H9 (cell line): ENCODE measurements at places on chromosomes 6 and 20.
A peak's percentile ranks its signal among the peaks of the same experiment; 100 is the strongest.

- H3K4me3 ChIP-seq = no peak overlapping the region
- no peaks in the 10 kb centered on the region for H3K36me3 ChIP-seq
- H3K27me3 ChIP-seq = no peaks in the 10 kb centered on the region
Observed at GRCh38 chr6:117555262-117555849, 47.0 kb downstream of the GOPC start.

DNA sequence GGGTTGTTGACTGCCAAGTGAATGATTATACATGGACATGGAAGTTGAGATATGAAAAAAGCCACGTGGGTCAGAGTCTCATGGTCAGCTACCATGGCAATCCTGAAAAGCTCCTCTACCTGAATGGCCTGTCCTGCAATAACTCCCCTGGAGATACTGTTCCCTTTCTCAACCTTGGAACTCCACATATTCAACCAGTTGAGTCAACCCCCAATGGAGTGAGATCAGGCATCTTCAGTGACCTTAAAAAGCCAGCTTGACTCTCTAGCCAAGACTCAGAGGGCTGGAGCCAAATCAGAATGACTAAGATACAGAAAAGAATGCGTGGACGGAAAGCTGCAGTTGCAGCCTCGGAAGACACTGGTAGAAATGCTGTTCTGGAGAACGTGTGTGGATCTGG lies 341.3 kb downstream of the FOXA2 start:
- H3K27me3 ChIP-seq = no peaks in the 10 kb centered on the region
- no peak overlapping the region for H3K4me3 ChIP-seq
- DNase-seq = no peak

GRCh38 chr6:31878726-31879125 lies at the start of gene SLC44A4:
Gene SLC44A4 (minus strand): TSS chr6:31878997. CDS start chr6:31878980, 17 bp downstream.
- H3K36me3 ChIP-seq = peaks cover 30% of the 10 kb centered on the region; the same call in 2 of the 3 replicates
- DNase-seq = peak; percentile 71

GRCh38 chr6:5599127-5599526 lies 337.8 kb downstream of the FARS2 start:
- no peaks in the 10 kb centered on the region for H3K36me3 ChIP-seq
- H3K27me3 ChIP-seq = no peaks in the 10 kb centered on the region
- H3K27ac ChIP-seq = no peak overlapping the region
- no peaks in the 10 kb centered on the region for H3K4me1 ChIP-seq
- DNase-seq = no peak

DNA sequence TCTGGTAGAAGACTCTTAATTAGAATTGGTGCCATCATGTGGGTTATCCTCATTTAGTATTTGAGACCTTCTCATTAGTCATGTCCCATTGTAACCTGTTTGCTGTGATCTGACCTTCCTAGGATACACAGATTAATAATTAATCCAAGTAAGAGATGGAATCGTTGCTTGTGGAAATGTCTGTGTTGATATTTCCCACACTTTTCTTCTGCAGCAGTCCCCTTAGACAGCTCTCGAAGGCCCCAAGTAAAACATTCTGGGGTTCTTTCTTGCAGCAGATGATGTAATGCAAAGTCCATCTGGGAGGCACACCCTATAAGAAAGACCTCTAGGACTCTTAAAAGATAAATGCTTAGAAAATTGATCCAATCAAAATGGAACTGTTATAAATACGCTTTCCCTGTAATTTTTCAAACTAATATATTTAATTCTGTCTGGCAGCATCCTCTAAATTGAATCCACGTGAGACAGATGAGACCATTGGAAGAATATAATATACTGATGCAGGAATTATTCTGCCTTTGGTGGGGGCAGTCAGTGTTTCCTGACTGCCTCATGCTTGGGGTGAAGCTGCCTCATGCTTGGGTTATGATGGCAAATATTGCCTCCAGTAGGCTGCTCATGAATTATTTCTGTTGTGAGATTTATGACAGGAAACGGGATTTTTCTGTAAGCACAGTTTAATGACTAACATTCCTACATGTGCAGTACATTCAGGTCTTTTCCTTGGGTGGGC lies 54.5 kb upstream of the ARMC2 start:
- peaks cover 5% of the 10 kb centered on the region; the same call in 1 of the 2 replicates for H3K36me3 ChIP-seq
- DNase-seq = no peak
- no peak overlapping the region for H3K4me3 ChIP-seq
- H3K27me3 ChIP-seq = no peaks in the 10 kb centered on the region
- no peak overlapping the region for H3K27ac ChIP-seq
- no peaks in the 10 kb centered on the region for H3K4me1 ChIP-seq

DNA sequence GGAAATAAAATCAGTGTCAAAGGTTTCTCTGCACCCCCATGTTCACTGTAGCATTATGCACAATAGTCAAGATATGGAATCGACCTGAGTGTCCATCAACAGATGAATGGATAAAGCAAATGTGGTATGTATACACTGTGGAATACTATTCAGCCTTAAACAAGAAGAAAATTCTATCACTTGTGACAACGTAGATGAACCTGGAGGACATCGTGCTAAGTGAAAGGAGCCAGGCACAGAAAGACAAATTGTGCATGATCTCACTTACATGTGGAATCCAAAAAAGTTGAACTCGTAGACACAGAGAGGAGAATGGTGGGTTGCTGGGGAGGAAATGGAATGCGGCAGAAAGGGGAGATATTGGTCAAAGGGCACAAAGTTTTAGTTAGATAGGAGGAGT lies 136.3 kb upstream of the ESR1 start:
- DNase-seq = no peak
- peaks cover 2% of the 10 kb centered on the region; the same call in 2 of the 3 replicates for H3K36me3 ChIP-seq
- H3K27me3 ChIP-seq = no peaks in the 10 kb centered on the region
- H3K27ac ChIP-seq = no peak overlapping the region
- no peak overlapping the region for H3K4me3 ChIP-seq

- no peaks in the 10 kb centered on the region for H3K27me3 ChIP-seq
- H3K4me3 ChIP-seq = no peak overlapping the region
- no peaks in the 10 kb centered on the region; the same call in 2 of the 3 replicates for H3K36me3 ChIP-seq
- H3K4me1 ChIP-seq = no peaks in the 10 kb centered on the region; the same call in 1 of the 2 replicates
- no peak overlapping the region for H3K27ac ChIP-seq
Observed at GRCh38 chr20:19073584-19074218, 138.7 kb upstream of the SLC24A3 start.

DNA sequence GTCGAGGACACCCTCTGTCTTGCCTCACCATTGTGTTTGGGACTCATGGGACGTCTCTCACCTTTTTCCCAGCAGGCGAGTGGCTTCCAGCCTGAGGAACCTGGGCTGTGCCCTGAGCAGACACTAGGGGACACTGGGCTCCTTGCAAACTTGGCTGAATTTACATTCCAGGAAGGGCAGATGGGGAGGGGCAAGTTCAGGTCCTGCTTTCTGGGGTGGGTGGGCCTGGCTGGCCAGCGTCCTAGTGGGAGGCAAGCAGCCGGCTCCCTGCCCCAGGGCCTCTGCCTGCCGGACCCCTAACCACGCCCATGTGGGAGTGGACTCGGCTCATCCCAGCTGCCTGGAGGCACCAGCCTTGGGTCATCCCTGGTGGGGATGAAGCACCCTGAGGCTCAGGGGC lies 48.2 kb upstream of the MLN start:
- DNase-seq = peak; percentile 94
- H3K27ac ChIP-seq = no peak overlapping the region
- no peaks in the 10 kb centered on the region for H3K4me1 ChIP-seq
- H3K4me3 ChIP-seq = no peak overlapping the region
- no peaks in the 10 kb centered on the region for H3K27me3 ChIP-seq

GRCh38 chr20:44810391-44811149 lies at the start of gene RIMS4:
Gene RIMS4 (minus strand): TSS chr20:44810546. CDS start chr20:44810271, 275 bp downstream.
- no peak within 1 kb of the TSS for H3K27ac ChIP-seq
- H3K4me1 ChIP-seq = no peaks in the 10 kb centered on the region; the same call in 1 of the 2 replicates
- H3K4me3 ChIP-seq = peak within 1 kb of the TSS; percentile 88
- H3K36me3 ChIP-seq = no peaks in the 10 kb centered on the region; the same call in 2 of the 3 replicates
- DNase-seq = peak; percentile 41
- peaks cover 19% of the 10 kb centered on the region for H3K27me3 ChIP-seq

DNA sequence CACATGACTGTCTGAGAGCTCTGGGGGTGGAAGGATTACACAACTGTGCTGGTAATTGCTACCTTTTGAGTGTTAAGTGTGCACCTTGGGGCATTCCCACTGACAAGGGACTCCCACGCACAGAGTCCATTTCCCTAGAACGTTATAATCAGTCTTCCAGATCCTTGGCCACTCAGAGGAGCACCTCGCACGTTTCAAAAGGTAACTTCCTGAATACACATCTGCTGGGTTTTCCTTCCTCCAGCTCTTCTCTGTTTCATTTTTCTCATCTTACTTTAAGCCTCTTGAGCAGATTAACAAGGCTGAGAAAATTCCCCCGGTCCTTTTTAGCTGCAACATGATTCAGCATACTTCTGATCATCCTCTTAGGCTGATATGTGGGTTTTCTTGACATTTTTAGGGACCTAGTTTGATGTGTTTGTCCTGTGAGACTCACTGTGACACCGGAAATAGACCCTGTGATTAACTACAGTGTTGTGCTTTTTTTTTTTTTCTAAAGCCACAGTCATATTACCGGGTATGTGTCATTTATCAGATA lies 98.4 kb upstream of the DUSP22 start:
- H3K27me3 ChIP-seq = no peaks in the 10 kb centered on the region
- H3K4me3 ChIP-seq = no peak overlapping the region
- no peaks in the 10 kb centered on the region for H3K36me3 ChIP-seq
- no peaks in the 10 kb centered on the region for H3K4me1 ChIP-seq
- H3K27ac ChIP-seq = no peak overlapping the region

DNA sequence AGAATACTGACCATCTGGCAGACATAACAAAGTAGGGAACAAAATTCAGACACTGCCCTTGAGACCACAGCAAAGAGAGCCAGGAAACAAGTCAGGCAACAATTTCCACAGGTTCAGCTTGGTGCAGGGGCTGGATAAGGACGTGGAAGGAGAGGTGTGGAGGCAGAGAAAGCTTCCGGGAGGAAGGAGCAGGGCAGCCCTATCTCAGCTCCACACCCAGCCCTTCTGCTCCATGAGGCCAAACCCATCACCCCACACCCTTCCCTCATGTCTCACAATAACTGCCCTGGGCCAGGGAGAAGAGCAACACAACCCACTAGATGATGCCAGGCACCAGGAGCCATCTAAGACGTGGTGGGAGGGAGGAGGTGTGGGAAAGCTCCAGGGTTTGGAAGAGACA lies 5.8 kb downstream of the SNHG17 start:
- peaks cover 2% of the 10 kb centered on the region; the same call in 1 of the 2 replicates for H3K4me1 ChIP-seq
- no peak for DNase-seq
- H3K27ac ChIP-seq = no peak overlapping the region
- H3K27me3 ChIP-seq = no peaks in the 10 kb centered on the region

- H3K4me1 ChIP-seq = no peaks in the 10 kb centered on the region; the same call in 1 of the 2 replicates
- H3K36me3 ChIP-seq = no peaks in the 10 kb centered on the region
- DNase-seq = no peak
- no peak overlapping the region for H3K27ac ChIP-seq
- no peaks in the 10 kb centered on the region for H3K27me3 ChIP-seq
Observed at GRCh38 chr6:20511852-20512251, 22.4 kb upstream of the CDKAL1 start.

DNA sequence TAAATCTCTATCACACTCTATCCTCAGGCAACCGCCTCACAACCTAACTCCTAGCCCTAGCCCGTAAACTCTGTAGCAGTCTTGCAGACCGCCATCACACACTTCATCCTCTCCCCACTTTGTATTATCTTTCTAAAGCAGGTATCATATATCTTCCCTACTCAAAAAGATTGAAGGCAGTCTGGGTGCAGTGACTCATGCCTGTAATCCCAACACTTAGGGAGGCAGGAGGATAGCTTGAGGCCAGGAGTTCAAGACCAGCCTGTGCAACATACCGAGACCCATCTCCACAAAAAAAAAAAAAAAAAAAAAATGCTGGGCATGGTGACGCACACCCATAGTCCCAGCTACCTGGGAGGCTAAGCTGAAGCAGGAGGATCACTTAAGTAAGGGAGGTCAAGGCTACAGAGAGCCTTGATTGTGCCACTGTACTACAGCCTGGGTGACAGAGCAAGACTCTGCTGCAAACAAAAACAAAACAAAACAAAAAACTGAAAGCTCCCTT lies 22.9 kb downstream of the RANBP9 start:
- peaks cover 23% of the 10 kb centered on the region for H3K36me3 ChIP-seq
- H3K4me3 ChIP-seq = no peak overlapping the region
- H3K27ac ChIP-seq = no peak overlapping the region

- no peak overlapping the region for H3K27ac ChIP-seq
- no peaks in the 10 kb centered on the region for H3K27me3 ChIP-seq
- H3K36me3 ChIP-seq = peaks cover 12% of the 10 kb centered on the region
- no peak overlapping the region for H3K4me3 ChIP-seq
- peaks cover 13% of the 10 kb centered on the region; the same call in 1 of the 2 replicates for H3K4me1 ChIP-seq
- peak; percentile 45 for DNase-seq
Observed at GRCh38 chr6:139029470-139030227, 1.1 kb downstream of the ABRACL start.

DNA sequence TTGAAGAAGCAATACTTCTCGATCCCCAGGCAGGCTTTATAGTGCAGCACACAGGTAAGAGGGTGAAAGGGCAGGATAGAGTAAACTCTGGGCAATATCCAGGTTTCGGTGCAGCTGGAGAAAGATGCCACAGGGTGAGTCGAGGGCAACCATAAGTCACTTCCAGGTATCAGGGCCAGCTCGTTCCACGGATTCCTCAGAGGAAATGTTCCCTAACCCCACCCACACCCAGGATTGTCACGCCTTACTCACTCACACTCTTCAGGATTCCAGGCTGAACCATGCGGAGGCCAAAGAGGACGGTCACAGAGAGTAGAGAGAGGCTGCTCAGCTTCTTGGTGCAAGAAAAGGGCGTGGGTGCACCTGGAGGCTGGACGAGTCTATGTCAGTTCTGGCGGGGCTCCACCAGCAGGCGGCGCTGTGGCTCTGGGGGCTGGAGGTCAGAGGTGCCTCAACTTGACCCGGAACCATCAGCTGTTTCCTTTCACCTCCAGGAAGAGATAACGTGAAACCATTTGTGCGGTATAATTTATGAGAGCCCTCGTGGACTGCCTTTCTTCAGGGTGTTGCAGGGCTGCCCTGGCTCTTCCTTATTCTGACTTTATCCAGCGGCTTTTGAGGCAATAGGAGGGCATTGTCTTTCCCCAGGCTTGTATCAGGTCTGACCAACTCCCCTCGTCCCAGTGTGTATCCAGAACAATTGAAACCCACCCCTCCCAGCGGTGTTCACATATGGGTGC lies 14.5 kb upstream of the WFDC12 start:
- DNase-seq = peak; percentile 84
- H3K4me1 ChIP-seq = no peaks in the 10 kb centered on the region
- H3K27ac ChIP-seq = no peak overlapping the region
- H3K27me3 ChIP-seq = no peaks in the 10 kb centered on the region
- no peak overlapping the region for H3K4me3 ChIP-seq

DNA sequence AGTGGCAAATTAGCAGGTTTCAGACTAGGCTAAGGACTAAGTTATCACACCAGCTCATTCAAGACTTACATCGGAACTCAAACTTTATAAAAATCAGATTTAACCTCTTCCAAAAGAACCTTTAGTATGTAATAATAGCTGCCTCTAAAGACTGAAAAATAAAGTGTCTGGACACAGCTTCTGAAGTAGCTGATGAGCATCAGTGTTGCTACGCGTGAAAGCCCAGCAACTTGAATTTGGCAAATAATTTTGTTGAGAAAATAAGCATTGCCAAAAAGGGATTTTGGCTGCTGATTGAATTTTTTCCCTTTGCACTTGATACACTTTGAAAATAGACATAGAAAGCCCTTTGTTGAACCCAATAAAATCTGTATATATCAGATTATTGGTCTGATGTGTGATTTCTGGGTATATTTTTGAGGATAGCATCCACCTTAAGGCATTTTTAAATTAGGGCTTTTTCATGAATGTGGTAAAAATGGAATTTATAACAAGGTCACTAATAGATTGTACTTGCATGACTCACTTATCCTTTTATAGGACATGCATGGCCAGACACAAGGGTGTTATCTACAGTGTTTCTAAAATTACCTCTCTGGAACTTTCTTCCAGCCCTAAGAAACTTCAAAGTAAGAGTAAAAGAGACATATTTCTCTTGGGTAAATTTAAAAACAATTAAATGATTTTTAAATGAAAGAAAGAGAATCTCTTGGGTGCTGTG lies 350.4 kb downstream of the TENT5A start:
- no peaks in the 10 kb centered on the region for H3K27me3 ChIP-seq
- H3K36me3 ChIP-seq = peaks cover 5% of the 10 kb centered on the region; the same call in 1 of the 2 replicates
- H3K27ac ChIP-seq = no peak overlapping the region
- no peak for DNase-seq
- no peak overlapping the region for H3K4me3 ChIP-seq
